ENCODE measurements at places on chromosomes 12 and 14.

DNA sequence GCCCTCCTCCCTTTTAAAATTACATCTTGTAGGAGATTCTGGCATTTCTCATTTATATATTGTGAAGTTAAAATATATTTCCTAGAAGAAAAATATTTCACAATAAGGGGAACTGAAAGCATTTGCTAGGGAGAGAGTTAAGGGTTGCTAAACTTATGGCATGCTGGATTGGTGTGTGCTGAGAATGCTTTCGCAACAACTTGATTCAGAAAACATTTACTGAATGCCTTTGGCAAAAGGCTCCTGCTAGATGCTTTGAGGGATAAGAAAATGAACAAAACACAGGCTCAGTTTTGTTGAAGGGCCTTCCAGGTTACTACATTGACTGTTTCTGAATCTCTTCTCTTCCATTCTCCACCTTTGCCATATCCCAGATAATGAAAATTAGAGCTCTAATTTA is 67.5 kb downstream of the DIP2B start:
- DNase-seq, result no peak

GRCh38 chr14:92317511-92317910 is 5.5 kb upstream of the SLC24A4 start:
- DNase-seq, result no peak

- DNase-seq, result no peak
Observed at GRCh38 chr14:87065366-87065765, 927.6 kb downstream of the GALC start.

DNA sequence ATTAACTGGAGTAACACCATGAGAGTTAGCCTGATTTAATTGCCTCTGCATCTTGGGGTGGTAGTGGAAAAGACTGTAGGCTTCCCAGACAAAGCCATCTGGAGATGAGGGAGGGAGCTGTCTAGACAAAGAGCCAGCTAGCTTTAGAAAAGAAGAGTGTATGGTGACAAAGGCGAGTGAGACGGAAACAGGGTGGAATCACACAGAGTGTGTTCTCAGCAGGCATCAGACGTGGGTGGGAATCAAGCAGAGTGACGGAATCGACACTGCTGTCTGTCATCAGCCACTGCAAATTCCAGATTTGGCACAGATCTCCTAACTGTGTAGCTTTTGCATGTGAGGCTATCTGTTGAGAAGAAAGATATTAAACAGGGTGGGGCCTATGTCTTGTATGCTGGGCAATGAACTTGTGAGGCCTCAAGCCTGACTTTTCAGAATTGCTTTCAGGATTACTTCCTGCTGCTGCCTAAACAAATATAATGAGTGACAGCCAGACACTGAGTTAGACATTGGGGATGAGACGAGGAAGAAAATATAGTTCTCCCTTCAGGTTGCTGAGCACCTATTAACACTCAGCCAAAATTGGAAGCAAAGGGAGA is 236.5 kb upstream of the GRIP1 start:
- no peak for DNase-seq

- no peak for DNase-seq
Observed at GRCh38 chr12:31582155-31582554, 8.8 kb downstream of the DENND5B start.

- DNase-seq, result no peak
Observed at GRCh38 chr14:60681271-60681670, 32.0 kb upstream of the SIX1 start.

DNA sequence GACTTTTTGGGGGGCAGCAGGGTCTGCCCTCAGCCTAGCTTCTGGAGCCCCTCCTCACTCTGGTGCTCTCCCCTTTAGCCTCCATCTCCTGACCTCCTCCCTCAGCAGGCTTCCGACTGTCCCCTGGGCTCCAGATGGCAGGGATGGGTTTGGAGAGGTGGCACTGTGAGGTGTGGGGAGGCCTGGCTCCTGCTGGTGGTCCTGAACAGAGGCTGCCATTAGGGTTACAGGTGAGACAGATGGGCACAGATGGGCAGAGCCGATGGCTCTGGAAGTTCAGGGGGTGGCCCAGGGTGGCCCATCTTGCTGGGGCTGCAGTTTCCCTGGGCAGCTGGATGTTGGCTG is 68.5 kb upstream of the BEGAIN start:
- no peak for DNase-seq

GRCh38 chr12:65922077-65922476 is 97.8 kb downstream of the HMGA2 start:
- DNase-seq, result no peak

DNA sequence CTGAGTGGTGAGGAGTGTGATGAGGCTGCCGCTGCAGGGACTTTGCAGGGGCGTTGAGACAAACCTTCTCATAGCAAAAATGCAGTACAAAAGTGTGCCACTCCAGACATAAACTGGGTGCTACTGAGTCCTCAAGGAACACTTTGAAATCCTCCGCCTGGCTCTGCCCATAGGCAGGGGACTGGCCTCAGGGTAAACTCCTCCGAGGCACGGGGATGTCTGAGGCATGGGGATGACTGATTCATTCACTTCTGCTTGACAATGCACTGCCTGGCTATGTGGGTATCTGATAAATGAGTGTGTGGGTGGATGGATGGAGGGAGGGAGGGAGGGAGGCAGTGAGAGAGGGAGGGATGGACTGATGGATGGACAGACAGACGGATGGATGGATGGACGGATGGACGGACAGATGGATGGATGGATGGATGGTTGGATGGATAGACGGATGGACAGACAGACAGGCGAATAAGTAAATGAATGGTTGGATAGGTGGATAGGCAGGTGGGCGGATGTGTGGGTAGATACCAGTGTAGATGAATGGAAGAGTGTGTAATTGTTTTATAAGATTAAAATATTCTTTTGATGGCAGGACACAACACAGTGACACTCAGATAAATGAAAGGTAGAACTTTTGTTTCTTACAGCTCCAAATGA is 2.1 kb upstream of the BDKRB2 start:
- DNase-seq, result no peak

DNA sequence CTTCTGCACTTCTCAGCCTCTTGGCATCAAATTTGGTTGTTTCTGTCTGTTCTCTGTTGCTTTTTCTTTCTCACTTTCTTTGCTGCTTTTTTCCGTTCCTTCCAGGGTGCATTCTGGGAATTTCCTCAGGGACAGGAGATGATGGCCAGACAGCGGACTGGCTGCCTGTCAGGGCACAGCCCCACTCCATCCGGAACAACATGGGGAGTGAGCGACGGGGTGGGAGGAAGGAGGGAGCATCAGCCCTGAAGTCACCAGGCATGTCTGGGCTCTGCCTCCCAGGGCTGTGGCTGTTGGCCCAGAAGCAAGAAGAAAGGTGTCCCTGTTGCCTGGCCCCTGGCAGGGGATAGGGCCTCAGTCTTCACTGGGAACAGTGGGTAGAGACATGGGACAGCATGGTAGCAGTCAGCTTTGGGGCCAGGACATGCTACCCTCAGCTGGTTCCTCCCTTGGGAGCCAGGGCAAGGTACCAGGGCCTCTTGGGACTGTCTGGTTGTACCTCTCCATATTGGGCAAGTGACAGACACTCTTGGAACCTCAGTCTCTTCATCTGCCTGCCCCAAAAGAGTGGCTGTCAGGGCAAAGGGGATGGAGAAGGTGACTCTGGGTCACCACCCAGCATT is 8.6 kb downstream of the PGF start:
- no peak for DNase-seq

DNA sequence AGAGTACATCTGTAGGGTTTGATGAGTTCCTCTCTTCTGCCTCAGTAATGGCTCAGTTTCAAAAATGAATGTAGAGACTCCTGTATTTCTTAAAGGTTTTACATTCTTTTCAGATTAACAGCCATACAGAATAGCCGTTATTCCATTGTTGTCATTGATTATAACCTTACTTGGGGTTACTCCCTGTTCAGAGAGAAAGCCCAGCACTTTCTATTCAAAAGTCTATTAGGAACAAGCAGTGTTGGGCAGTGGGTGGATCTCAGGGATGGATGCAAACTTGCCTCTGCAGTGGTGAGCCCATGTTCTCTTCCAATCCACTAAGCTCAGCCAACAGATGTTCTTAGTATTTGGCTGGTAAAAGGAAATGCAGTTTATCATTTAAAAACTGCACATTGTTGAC is 342.6 kb upstream of the E2F7 start:
- DNase-seq, result no peak
